ENCODE measurements at places on chromosomes 12 and 14.

GRCh38 chr12:49972129-49972528, 618 bp upstream of the AQP6 start:
- DNase-seq, result no peak

GRCh38 chr12:18850752-18851151, 112.8 kb downstream of the CAPZA3 start:
- no peak for DNase-seq

DNA sequence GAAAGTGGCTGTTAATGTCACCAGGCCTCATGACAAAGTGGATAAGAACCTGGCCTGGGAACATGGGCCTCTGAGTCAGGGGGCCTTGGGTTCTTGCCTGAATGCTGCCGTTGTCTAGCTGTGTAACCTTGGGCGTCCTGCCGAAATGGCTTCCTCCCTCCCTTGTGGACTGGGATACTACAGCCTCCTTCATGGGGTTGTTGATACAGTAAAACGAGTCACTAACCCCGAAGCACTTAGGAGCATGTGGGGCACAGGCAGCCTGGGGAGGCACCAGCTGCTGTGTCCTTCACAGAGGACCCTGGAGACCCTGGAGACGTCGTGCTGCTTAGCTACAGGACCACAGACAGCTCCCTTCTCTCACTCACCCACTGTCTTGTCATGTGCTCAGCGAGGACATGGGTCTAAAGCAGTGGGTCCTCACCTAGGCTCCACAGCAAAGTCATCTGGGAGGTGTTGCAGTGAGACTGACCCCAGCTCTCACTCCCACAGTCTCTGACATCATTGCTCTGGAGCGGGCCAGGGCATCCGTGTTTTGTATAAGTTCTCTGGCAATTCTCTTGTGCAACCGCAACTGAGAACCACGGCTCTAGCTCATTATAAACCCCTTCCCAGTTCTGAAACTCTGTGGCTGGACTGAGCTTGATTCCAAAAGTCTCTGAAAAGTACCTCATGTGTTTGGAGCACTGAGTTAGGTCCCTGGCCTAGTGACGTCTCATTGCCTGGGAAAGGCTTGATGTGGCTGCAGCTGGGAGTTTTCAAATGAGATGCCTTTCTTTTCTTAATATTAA, 42.1 kb downstream of the SERPINA3 start:
- DNase-seq, result no peak

DNA sequence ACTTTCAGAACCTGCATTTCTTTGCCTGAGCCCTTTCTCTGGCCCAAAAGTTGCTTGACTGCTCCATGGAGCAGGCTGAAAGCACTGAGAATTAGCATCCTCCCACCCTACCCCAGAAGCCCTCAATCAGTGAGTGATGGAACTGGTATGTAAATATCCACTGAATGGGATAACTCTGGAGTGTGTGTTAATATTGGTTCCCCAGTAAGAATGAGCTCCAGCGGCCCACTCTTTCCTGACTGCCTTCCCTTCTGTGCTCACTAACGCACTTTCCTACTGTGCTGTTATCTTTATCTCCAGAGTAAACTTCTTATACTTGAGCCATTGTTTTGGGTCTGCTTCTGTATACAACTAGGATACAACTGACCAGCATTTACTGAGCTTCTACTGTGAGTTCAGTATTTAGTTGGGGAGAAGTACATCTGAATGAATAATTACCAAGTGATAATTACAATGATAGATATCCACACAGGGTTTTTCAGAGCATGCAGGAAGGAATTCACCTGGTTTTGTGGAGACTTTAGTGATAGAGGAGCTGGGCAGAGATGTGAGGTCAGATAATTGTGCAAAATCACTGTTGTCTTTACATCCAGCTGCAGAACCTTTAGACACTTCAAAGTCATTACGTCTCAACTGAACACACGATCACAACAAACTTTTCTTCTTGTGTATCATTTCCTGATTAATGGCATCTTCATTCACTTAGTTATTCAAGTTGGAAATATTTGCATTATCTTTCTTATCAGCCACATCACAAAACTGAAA, 149.2 kb upstream of the BTG1 start:
- no peak for DNase-seq

- DNase-seq, result no peak
Measured at GRCh38 chr14:101215927-101216326, 312.4 kb upstream of the RTL1 start.

- DNase-seq, result no peak
Measured at GRCh38 chr14:55739967-55740648, 160.1 kb downstream of the KTN1 start.

- no peak for DNase-seq
Measured at GRCh38 chr14:38090506-38090905, 117.2 kb upstream of the SSTR1 start.

DNA sequence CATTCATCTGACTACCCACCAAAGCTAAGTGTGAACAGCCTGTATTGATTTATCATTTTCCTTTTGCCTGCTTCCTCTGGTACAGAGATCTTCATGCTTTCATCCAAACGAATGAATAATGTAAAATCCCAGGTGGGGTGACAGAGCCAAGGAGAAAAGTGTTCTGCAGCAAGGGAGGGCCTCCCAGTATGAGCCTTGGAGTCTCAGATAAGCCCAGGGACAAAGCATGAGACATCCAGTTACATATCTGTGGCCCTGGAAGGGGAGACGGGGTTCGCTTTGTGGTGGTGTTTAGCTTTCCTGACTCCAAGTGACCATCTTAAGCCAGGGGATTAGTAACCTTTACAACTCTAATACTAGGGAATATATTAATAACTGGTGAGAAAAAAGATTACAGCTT, 177.1 kb downstream of the ETV6 start:
- DNase-seq, result no peak

GRCh38 chr12:38783304-38783703, 122.1 kb downstream of the CPNE8 start:
- no peak for DNase-seq

DNA sequence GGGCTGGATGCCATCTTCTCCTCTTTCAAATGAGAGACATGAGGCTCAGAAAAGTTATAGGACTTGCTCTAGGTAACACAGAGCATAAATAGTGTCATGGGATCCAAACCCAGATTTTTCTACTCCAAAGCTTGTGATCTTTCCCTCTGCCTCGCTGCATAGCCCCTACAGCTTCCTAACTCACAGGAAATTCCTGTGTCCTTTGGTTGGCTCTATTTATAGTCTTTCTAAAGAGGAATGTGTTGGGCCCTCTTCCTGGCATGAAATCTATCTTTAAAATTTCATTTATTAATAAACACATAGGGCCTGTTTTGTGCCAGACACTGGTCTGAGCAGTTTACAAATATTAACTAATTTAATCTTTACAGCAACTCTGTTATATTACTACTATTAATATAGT, 9.8 kb upstream of the KCNA5 start:
- DNase-seq, result no peak

DNA sequence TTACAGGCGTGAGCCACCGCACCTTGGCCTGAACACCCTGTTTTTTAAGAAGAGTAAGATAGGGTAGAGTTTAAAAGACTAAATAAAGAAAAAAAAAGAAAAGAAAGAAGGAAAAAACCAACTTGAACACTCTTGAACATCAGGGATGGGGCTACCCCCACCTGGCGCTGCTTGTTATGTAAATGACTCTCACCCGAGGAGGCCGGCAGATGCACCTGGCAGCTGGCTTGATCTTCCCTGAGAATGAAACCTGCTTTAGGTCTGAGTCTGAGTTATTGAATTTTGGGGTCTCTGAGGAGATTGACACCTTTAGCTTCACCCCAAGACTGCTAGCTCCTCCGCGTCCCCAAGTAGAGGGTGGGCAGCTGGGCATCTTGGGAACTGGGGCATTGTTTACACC, 15.5 kb upstream of the MEG3 start:
- no peak for DNase-seq

DNA sequence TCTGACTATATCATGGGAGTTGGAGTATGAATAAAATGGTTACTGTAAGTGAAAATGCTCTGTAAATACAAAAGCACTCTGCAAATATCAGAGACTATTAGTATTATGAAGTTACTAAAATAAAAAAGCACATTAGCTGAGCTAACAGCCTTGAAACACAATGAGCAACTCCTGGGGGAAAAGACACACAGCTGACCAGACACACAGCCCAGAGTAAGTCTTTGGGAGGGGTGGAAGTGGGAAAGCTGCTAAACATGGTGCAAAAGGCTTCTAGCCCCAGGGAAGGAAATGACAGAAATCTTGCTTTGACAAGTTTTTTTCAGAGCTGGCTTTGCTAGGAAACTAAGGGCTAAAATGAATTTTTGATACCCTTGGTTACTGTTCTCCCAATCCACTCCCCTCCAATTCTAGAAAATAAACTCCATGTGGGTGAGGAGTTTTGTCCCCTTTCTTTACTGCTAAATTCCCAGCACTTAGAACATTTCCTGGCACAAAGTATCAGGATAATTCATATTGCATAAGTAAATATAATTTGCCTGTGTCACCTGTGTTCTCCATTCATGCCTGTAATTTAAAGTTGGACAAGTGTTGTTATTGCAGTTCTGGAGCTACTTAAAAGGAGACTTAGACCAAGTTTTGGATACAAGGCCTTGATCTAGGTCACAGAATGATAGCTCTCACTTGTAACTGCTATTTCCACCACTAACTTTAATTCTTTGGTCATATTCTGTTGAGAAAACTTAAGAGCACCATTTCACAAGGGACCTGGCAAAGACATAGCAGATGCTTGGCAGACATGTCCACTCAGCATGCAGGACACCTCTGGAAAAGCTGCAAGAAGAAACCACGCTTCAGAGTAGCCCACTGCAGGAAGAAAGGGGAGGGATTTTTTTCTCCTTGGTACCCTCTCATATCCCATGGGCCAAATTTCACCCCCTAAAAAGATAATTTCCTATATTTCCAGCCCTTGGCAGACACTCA, 19.0 kb upstream of the RAB3IP start:
- DNase-seq, result no peak

GRCh38 chr12:106984588-106985137, 2.3 kb downstream of the MTERF2 start:
- DNase-seq, result no peak

DNA sequence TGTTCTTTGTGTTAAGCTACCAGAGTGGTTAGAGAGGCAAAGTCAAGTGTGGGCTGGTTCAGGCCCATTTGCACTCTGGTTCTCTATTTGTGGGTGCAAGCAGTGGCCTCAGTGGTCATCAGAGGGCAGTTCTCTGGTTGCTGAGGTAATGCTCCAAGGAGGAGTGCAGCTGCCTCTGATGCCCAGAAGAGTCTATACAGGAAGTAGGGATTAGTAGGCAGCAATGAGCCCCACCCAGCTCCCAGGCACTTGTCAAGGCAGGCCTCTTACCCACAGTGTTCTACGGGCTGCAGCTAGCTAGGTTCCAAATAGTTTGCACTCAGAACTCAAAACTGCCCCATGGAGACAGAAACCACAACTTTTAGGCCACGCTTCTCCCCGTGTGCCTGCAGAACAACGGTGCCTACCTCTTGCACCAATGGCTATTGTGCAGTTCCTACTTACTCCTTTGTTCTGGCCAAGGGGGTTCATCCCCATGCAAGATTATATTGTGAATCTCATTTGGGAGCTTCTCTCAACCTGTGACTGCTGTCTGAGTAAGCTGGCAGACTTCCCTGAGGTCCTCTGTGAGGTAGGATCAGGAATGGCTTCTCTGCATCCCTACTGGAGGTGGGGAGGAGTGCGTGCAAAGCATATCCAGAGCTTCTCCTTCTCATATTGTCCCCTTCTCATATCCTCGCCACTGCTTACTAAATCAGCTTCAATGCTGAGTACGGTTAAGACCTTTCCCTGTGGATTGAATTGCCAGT, 410.3 kb upstream of the LMO3 start:
- no peak for DNase-seq

DNA sequence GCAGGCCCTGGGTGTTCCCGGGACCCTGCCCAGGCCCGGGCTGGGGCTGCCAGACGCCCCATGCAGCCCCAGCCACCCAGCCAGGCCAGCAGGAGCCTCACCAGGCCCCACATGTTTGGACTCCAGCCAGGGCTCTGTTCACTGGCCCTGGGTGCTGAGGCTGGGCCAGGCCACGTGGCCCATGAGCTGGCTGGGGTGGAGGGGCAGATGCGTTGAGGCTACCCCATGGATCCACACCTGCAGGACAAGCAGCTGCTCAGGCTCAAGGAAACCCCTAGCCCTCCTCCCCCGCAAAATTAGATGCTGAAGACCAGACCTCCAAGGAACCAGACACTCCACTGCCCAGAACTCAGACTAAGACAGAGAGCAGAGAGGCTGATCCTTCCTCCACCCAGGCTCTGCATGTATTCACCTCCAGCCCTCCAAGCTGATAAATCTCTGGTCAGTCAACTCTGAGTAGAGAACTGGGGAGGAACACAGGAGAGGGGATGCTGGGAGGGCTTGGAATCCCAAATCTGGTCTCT, 1.6 kb downstream of the CDH24 start:
- no peak for DNase-seq

DNA sequence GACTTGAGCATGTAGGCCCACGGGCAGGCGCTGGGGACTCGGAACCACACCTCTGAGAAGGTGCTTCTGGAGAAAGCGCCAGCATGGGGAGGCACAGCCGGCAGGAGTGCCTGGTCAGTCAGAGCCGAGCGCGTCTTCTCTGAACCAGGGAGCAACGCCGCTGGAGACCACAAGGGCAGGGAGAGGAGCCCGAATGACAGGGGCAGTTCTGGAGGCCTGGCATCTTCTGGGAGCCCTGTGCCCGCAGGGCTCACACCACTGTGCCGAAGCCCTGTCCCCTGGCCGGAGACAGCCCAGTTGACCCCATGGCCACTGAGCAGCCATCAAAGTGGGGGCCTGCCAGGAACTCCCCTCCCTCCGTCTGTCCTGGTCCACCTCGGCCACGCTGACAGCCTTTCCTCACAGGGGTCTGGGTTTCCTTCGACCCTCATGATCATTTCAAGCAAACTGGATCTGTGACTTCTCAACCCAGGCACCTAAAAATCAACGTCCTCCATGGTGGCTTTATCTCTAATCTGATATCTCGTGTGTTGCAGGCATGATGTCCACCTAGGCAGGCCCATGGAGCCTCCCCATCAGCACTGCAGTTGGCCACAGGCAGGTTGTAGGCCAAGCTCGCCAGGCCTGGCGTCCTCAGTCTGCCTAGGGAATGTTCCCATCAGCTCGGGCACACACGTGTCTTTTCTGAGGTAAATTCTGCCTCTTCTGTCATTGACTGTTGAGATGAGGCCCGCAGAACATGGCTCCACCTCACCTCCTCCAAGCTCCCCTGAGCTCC, 299.3 kb upstream of the RTL1 start:
- no peak for DNase-seq

DNA sequence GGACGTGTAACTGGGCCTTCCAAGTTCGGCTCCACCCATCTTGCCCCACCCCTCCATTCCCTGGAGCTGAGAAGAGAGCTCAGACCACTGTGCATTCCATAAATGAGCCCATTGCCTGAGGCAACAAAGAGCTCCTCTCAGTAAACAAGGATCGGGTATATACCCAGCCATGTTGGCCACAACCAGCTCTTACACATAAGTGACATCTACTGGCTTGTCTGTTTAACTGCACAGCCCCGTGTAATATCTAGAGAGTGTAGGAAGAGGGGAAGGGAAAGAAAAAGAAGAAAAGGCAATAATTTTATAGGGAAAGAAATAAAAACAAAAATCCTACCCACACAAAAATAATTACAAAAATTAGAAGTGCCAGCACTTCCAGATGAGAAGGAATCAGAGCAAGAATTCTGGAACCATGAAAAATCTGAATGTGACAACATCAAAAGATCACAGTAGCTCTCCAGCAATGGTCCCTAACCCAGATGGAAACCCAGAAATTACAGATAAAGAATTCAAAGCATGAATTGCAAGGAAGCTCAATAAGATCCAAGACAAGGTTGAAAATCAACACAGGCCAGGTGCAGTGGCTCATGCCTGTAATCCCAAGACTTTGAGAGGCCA, 308.1 kb downstream of the RPAP3 start:
- no peak for DNase-seq

All from hindlimb muscle (tissue), 1 donor.